NCI-H510A (cell line): ENCODE measurements at places on chromosomes 2 and 18.

DNA sequence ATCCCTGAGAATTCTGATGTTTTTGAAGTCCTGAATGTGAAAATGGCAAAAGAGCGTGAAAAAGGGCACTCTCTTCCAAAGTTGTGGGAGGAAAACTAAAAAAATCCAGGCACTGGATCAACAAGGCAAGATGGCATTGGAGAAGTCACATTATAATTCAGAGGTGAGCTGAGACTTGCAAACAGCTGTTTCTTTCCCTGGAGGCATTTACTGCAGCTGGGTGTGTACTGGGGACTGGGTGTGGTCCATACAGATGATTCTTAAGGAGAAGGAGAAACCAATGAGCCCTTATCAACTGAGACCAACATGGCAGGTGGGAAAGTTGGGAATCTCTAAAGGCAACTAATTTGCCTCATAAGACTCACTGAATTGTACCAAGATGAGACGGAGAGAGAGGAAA lies 313.9 kb downstream of the TRIB2 start:
- DNase-seq = no peak

GRCh38 chr2:229107601-229108000 lies 163.5 kb downstream of the PID1 start:
- no peak for DNase-seq

DNA sequence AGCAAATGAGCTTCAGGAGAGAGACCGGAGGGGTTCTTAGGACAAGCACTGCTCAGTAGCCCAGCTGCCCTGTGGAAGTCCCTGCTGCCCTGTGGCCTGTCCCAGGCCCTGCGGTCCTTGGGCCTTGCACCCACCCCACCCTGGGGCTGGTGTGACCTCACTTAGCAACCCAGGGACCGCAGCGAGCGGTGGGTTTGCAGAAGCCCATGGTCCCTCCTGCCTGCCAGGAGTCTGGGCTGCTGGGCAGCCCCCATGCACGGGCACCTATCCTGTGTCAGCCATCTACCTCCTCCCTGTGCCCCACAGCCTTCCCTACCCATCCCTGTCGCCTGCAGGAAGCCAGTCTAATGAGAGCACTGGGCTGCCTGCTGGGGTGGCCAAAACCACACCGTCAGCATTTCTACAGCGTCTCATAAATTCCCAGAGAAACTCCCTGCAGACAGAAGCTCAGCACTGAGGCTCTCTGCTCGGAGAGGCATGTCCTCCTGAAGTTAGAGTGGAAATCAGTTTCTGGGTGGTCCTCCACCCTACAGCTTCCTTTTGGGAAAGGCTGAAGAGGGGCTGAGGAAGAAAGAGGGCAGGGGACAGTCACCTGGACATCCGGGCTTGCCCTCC lies 231.1 kb upstream of the HS6ST1 start:
- no peak for DNase-seq

- DNase-seq = no peak
Measured at GRCh38 chr18:10724666-10725065, 198.8 kb downstream of the NAPG start.

GRCh38 chr2:197454923-197455322 lies 1.6 kb downstream of the COQ10B start:
- DNase-seq = no peak

GRCh38 chr2:137262594-137262993 lies 497.2 kb downstream of the THSD7B start:
- no peak for DNase-seq

GRCh38 chr2:111226876-111227700 lies 106.4 kb downstream of the BCL2L11 start:
- DNase-seq = no peak

DNA sequence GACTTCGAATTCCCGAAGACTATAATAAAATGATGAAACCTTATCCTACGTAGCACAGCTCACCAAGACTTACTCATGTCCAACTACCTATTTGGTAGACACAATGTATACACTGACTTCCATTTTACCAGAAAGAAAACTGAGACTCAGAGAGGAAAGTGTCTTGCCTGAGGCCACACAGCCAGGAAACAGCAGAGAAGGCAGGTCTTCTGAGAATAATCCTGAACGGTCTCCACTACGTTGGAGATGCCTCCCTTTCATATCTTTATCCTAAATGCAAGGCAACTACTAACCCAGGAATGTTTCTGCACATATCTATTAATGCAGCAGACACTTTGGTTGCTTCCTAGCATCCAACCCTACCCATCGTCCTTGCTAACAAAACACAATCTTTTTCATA lies 11.9 kb upstream of the FABP1 start:
- DNase-seq = no peak

GRCh38 chr2:197504000-197504399 lies 3.8 kb downstream of the HSPE1 start:
- DNase-seq = no peak

GRCh38 chr2:65602603-65603235 lies 170.3 kb upstream of the SPRED2 start:
- DNase-seq = no peak

DNA sequence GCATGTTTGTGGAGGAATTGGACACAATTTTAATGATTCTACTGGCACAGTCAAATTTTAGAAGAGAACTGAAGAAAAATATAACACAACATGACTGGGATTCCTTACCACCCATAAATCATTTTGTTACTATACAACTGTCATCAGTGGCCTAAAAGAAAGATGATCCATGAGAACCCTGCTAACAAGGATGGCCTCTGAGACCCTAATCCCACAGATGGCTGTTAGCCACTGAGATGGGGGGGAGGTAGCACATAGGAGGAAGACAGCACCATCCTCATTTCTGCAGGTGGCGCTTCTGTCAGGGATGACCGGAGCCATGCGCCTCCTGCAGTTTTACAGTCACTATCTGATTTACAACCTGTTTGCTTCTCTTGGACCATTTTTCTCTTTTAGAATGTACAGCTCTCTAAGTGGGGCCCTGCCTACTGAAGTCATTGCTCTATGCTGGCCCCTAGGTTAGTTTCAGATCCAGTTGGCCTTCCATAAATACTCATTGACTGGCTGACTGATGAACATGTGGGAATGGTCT lies 279.8 kb downstream of the NAPG start:
- DNase-seq = no peak

DNA sequence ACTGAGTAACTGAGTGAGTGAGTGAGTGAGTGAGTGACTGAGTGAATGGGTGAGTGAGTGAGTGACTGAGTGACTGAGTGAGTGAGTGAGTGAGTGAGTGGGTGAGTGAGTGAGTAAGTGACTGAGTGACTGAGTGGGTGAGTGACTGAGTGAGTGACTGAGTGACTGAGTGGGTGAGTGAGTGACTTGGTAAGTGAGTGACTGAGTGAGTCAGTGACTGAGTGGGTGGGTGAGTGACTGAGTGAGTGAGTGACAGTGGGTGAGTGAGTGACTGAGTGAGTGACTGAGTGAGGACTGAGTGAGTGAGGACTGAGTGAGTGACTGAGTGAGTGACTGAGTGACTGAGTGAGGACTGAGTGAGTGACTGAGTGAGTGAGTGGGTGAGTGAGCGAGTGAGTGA lies 13.9 kb downstream of the MAL start:
- DNase-seq = no peak

- DNase-seq = no peak
Measured at GRCh38 chr2:205865056-205865455, 182.8 kb downstream of the NRP2 start.

GRCh38 chr2:190637903-190638618 lies 10.8 kb upstream of the NAB1 start:
- no peak for DNase-seq

- DNase-seq = peak; percentile 88
Measured at GRCh38 chr2:98869272-98869641, 66.8 kb downstream of the CRACDL start.

- DNase-seq = no peak
Measured at GRCh38 chr18:995629-996028, 91.0 kb downstream of the ADCYAP1 start.

- no peak for DNase-seq
Measured at GRCh38 chr2:221848286-221848685, 276.2 kb upstream of the EPHA4 start.

- no peak for DNase-seq
Measured at GRCh38 chr18:12639990-12640880, 17.7 kb downstream of the SPIRE1 start.

DNA sequence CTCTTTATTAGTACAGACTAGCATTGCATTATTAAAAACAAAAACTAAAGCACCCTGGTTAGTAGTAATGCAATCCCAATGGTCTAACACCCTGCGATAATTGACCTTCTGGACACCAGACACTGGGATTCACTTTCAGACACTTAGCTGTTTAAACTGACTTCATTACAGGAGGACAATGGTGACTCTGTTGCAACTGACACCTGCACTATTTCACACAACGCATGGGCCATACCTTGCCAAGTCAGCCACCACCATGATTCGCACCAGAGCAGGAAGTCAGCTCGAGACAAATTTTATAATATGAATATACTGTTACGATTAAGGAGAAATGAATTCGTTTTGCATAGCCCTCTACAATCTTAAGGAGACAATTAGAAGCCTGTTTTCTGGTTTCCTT lies 150.7 kb downstream of the MEIS1 start:
- DNase-seq = no peak

DNA sequence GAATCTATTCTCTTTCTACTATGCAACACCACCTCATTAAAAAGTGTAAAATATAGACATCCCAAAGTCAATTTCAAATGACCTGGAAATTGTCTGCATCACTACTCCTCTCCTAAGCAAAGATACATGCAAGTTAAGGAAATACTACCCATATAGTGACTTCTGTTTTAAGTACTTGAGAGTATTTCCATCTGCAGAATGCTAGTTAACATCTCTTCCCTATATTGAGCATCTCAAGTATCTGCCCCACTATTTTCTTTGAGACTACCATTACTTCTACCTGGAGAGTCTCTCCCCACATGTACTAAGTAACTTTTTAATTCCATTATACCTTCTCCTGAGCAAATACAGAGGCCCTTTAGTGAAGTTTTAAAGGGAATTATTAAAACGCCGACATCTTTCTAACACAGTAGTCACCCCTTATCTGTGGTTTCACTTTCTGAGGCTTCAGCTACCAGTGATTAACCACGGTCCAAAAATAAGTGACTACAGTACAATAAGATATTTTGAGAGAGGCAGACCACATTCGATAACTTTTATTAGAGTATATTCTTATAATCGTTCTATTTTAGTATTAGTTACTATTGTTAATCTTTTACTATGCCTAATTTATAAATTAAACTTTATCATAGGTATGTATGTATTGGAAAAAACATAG lies 21.8 kb downstream of the CWC22 start:
- no peak for DNase-seq

DNA sequence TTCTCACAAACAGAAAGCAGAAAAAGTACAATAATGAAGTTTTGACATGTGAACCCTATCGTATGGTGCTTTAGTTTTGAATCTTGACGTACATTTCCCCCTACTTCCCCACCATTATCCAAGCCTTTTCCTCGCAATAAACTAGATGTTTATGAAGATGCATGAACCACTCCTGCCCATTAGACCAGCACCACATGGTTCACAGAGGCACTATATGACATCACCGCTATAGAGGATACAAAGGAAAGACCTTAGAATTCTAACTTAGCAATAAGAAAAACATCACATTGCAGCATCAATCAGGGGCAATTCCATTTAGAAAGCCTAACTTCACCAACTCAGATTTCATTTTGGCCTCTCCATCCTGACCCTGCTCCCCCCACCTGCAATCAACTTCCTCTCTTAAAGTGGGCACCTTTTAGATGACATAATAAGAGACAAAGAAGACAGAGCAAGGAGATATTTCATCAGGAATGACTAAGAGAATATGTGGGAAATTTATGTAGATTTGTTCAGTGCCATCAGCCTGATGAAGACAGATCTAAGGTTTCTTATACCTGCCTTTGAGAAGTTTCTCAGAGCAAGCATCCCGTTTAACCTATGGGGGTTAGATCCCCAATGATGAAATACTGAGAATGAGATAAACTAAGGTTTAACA lies 124.9 kb downstream of the PIGN start:
- DNase-seq = no peak

DNA sequence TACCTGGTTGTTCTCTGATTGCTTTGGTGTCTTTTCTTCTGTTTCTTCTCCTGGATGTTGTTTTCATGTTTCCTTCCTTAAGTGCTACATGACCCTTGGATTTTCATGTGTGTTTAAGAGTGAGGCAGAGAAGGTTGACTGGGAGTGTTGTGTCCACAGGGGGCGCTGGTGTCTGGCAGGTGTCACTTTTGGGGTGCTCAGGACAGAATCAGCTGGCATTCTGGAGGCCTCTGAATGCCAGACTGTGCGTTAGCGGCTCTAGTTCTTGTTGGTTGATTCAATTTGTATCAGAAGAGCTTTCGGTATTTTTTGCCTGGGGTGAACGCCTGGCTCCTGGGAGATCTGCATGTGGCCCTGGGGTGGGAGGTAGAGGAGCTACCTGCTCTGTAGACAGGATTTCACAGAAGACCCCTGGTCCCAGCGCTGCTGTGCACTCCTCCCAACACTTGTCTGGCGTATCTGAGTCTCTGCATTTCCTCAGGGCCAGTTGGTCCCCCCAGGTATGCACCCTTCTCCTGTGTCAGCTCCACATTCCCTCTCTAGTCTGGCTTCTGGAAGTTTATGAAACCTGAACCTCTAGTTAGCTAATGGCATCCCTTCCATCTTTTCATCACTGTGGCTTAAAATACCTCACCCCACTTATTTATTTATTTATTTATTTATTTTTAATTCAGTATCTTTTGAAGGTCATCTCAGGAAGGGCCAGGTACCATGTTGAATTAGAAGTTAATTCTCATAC lies 1.1 kb downstream of the GREB1 start:
- no peak for DNase-seq

- DNase-seq = no peak
Measured at GRCh38 chr18:677951-678381, 20.5 kb downstream of the TYMS start.

GRCh38 chr2:118190474-118190873 lies 102.2 kb downstream of the INSIG2 start:
- peak; percentile 83 for DNase-seq

- DNase-seq = no peak
Measured at GRCh38 chr2:127615511-127616166, 30.3 kb upstream of the GPR17 start.

DNA sequence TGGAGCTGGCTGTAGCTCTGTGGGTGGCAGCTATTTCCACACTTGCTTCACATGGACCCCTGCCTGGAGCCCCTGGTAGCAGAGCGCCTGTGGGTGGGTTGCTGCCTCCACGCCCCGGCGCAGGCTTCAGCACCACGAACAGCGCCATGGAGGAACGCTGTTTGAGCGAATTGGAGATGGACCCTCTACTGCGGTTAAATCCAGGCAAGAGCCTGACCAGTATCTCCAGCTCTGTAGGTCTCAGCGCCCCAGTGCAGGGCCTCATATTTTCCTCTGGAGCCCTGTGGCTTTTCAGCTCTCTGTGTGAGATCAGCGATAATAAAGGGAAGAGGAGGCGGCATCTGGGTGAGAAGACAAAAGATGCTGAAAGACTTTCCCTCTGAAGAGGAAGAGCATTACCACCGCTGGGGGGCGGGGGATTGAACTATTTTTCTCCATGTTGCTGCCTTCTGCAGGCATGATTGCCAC lies 12.0 kb downstream of the ONECUT2 start:
- no peak for DNase-seq

- no peak for DNase-seq
Measured at GRCh38 chr2:126883666-126884040, 15.0 kb upstream of the TEX51 start.

GRCh38 chr18:55228191-55228590 lies 268.9 kb upstream of the CCDC68 start:
- peak; percentile 5 for DNase-seq

GRCh38 chr2:127143841-127144782 lies 37.2 kb upstream of the BIN1 start:
- DNase-seq = no peak
